ENCODE measurements at places on chromosomes 1 and 21.

GRCh38 chr1:64857347-64857746 lies 109.0 kb downstream of the JAK1 start:
- DNase-seq, result no peak

- no peak for DNase-seq
Measured at GRCh38 chr1:170126696-170127095, 19.1 kb upstream of the NTMT2 start.

- no peak for DNase-seq
Measured at GRCh38 chr1:109832945-109833344, 69.2 kb upstream of the EPS8L3 start.

DNA sequence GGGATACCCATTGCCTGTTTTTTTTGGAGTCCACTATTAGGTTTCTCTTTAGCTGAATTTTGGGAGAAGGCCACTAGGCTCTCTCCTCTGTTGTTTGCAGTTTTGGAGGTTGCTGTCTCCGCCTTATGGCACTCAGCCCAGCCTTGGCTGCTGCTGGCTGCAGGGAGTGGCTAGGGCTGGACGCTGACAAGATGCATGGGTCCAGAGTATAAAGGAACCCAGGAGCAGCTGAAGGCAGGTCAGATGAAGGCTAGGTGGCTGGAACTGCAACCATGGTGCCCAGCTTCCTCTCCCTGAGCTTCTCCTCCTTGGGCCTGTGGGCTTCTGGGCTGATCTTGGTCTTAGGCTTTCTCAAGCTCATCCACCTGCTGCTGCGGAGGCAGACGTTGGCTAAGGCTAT lies at the start of gene CYP4B1:
Gene CYP4B1, plus strand, starts transcription at position 237 of the 400 bp plus-strand sequence. Its CDS starts 36 bp downstream, at position 273.
- no peak for DNase-seq

DNA sequence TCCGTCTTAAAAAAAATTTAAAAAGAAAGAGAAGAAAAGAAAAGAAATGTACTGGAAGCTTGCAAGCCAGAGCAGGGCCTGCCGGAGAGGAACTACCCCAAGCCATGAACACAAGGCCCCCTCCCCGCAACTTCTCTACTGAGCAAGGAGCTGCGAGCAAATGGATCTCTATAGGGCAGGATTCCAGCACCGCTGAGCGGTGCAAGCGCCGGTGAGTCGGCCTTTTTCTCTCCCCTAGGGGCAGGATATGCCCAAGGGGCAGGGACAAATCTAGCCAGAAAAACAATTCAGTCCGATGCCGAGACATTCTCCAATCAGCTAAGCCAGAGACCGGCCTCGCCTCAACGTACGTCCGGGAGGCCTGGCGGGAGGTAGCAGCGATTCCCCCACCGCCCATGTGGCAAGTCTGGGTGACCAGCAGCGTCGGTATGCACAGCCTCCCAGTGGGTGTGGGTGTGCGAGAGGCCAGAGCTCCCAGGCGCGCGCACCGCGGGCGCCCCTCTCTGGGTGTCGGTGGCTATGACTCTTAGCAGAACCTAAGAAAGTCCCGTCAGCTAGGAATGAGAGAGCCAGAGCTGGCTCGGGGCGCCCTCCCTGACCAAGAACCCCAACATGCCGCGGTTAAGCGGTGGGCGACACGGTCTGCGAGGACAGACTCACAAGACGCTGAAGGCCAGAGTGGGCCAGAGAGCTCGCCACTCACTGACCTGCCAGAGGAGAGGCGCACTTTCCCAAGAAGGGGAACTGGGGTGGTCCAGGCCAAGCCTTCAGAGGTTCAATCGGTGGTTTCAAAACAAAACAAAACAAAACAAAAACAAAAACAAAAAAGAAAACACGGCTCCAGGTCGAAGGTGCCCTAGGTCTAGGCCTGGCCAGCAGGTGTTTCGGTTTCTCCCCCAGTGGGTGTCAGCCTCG lies 1.9 kb downstream of the CSMD2 start:
- DNase-seq, result no peak

DNA sequence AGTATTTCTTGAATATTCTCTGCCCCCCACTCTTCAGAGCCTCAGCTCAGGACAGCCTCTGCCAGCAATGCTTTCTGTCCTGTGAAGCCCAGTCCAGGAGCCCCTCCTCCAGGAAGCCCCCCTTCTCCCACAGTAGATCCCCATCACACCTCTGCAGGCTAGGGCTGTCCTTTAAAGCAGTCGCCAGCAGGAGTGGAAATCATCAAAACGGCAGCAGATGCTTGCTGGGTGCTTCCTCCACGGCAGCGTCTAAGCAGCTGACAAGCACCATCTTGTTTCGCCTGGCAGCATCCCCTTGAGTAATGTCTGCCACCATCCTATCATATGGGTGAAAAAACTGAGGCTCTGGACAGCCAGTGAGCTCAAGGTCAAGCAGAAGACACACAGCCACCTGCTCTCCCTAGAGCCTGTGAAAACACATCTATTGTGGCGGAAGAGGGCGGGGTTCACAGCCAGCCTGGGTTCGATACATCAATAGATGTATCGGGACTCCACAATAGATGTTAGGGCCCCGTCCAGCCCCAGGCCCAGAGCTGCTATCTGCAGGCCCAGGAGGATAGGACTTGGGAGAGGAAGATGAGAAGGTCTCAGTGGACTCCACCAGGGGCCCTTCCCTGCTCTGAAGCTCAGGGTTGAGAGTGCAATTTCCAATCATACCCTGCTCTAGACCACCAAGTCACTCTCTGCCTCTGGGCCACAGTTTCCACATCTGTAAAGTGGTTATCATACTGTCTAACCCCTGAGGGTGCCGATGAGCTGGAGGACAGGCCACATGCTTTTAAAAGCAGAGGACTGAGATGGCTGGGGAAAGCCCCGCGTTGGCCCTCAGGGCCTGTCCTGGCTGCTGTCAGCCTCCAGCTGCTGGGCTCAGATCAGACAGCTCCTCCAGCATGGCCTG lies 17.5 kb downstream of the RUNX3 start:
- DNase-seq, result no peak

DNA sequence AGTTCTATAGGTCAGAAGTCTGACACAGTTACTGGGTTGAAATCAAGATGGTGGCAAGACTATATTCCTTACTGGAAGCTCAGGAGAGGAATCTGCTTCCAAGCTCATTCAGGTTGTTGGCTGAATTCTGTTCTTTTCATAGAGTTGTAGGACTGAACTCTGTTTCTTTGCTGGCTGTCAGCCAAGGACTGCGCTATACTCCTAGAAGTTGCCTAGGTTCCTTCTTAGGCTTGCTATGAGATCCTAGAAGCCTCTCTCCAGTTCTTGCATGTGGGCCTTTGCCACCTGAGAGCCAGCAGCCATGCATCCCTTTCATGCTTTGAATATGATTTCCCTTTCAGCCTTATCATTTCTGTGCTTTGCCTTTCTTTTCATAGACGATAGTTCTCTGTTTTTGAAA lies 176.4 kb downstream of the RPS6KC1 start:
- no peak for DNase-seq

- DNase-seq, result no peak
Measured at GRCh38 chr1:150876119-150876454, 312 bp downstream of the ARNT start.

GRCh38 chr21:40671716-40672115 lies 175.2 kb downstream of the DSCAM start:
- no peak for DNase-seq

GRCh38 chr1:185376288-185376687 lies 59.2 kb upstream of the IVNS1ABP start:
- DNase-seq, result no peak

DNA sequence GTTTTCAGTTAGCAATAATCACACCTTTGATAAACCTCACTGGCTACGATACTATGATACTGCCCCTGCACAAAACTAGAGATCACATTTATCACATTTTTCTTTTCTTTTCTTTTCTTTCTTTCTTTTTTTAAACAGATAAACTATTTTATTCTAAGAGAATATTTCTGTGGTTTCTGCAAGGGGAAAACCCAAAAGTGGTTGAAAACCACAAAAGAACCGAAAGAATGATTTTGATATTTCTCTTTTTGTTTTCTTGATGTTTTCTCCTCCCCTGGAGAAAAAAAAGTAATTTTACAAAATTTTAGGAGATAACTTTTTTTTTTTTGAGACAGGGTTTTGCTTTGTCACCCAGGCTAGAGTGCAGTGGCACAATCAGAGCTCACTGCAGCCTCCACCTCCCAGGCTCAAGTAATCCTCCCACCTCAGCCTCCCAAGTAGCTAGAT lies 18.4 kb upstream of the FRRS1 start:
- DNase-seq, result no peak

- DNase-seq, result no peak
Measured at GRCh38 chr1:69836971-69837636, 269.4 kb downstream of the LRRC7 start.

- DNase-seq, result no peak
Measured at GRCh38 chr1:162276493-162276892, 100.2 kb downstream of the SPATA46 start.

DNA sequence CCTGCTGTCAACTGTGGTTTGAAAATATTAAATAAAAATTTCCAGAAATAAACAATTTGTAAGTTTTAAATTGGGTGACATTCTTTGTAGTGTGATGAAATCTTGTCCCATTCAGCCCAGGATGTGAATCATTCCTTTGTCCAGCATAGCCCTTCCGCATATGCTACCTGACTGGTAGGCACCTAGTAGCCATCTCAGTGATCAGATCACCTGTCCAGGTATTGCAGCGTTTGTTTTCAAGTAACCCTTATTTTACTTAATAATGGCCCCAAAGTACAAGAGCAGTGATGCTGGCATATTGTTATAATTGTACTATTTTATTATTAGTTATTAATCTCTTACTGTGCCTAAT lies 351.6 kb upstream of the B3GALT2 start:
- DNase-seq, result no peak

- no peak for DNase-seq
Measured at GRCh38 chr21:38813547-38813946, 7.8 kb downstream of the ETS2 start.

DNA sequence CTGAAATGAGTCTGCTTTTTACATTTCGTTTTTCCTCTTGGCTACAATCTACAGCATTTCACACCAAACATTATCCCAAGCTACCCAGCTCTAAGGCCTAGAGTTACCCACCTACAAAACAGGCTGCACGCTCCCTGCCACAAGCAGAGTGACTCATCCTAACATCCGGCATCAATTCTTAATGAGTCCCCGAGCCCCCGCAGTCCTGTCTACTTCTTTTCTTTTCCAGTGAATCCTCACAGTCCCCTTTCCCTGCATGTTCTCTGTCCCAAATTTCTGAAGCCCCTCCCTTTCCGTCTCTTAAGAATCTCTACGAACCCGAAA lies 650 bp downstream of the PCNX2 start:
- peak; percentile 12 for DNase-seq

DNA sequence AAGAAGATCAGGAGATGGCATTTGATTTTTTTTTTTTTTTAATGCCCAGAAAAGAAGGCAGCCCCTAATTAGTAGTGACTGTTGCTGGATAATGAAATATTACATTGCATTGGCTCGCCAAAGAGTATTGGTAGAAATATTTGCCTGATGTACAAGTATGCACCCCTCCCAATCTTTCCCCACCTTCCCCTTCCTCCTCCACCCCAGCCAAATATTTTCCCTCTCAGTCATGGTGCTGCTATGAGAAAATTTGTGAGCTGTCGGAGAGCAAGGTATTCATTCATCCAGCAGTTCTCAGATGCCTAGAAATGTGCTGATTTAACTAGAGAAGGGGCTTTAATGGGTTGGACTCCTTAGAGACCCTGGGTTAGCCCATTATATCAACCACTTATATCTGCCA lies 50.5 kb upstream of the IKBKE start:
- no peak for DNase-seq

DNA sequence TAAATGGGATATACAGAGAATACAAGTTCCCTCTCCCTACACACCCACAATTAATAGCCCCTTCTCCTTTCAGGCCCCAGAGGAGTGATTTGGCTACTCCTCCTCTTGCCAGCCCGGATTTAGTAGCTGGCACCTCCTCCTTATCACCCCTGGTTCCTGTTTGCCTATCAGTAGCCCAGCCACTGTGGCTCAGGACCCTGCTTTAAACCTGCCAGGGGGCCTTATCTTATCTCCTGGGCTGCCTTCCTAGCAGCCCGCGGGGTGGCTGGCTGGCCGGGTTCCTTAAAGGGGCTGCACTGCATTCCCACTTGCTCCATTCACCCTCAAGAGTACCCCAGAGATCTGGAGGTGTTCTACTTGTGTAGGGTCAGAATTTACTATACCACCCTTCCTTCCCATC lies 70.4 kb downstream of the PLEKHA6 start:
- DNase-seq, result no peak

- DNase-seq, result no peak
Measured at GRCh38 chr1:119676571-119677206, 28.6 kb upstream of the ZNF697 start.

DNA sequence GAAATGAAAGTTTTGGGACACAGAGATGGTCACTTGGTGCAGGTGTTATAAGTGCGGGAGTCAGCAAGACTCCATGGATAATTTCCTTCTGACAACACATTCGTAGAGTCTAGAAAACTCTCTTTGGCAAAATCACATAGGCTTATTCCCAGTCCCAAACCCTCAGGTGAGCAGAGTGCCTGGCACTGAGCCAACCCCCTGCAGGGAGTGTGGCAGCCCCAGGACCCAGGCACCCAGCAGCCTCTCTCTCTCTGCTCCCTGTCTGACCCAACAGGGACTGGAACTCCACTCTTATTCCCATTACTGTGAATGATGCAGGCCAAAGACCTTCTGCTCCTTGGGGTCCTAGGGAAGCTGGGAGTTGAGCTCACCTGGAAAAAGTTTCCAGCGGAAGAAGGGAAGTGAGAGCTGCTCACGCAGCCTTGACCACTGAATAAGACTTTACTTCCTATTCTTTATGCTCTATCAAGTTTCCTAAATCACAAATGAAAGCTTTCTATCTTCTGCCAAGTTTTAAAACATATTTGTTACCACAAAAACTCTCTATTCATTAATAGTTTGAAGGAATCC lies 132.6 kb upstream of the ETV3 start:
- DNase-seq, result no peak

All from activated CD4-positive, alpha-beta T cell treated with anti-CD3 and anti-CD28 coated beads for 24 hours (primary cell).